ENCODE measurements at places on chromosomes 11 and 22.

DNA sequence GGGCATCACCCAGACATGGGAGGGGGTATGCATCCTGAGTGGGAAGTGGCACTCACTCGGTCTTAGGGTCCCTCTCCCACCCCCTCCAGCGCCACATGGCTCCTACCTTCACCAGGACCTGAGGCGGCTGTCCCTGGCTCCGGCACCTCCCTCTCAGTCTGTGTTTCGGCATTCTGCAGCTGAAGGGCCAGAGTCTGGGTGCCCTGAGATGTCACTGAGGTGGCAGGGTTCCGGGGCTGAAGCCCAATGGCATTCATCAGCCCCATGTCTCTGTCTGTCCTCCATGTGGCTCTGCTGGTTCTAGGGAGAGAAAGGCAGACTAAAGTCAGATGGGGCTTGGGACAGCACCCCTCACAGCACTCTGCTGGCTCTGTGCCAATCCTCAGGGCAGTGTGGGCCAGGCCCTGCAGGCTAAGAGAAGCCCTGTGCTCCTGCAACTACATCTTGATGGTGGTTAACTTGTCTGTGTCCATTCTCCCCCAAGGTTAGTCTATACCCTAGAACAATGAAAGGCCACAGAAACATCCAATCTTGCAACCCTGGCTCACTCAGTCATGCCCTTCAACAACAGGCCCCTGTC is 16.9 kb upstream of the CHRM4 start:
- no peak for DNase-seq

GRCh38 chr22:37089434-37089833 is 20.1 kb downstream of the TMPRSS6 start:
- DNase-seq, result no peak

DNA sequence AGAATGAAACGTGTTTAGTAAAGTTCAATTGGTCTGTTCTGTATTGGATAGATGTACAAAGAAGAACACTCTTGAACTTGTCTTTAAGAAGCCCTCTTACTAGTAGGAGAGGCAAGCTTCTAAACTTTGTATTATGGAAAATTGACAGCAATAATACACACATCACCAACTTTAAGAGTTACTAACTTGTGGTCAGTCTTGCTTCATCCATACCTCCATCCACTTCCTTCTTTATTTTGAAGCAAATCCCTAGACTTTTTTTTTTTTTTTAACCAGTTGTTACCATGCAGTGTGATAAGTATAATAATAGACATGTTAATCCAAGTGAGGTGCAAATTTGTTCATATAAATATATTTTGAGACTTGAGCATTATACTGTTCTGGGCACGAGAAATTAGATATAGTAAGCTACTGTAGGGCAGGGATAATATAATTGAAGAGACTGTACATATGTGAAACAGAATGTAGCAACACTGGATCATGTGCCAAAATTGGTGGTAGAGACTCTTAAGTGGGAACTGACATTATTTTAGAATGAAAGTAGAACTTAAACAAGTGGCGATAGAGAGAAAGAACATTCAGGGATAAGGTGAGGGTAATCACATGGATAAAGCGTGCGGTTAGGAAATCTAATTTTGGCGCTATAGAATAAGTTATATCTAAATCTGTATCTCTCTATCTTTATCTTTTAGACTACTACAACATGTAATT is 6.5 kb downstream of the FAR1 start:
- no peak for DNase-seq

DNA sequence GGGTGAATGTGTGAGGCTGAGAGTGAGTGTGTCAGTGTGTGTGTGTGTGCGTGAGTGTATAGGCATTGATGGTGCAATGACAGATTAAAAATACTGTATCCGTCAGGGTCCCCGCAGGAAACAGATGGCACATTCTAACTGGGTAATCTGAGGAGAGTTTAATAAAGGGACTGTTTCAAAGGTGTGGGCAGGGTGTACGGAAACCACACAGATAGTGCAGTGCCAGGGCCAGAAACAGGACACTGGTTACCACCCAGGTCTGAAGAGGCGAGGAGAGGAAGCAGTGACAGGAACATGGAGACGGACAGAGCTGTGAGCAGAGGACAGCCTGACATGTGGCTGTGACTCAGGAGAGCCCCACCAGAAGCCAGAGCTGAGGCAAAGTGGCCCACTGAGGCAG is 16.5 kb downstream of the P2RX3 start:
- DNase-seq, result no peak

GRCh38 chr11:120039039-120039438 is 98.9 kb downstream of the TRIM29 start:
- DNase-seq, result no peak

- DNase-seq, result no peak
These were observed 564.2 kb upstream of the KIRREL3 start for GRCh38 chr11:127564810-127565209.

DNA sequence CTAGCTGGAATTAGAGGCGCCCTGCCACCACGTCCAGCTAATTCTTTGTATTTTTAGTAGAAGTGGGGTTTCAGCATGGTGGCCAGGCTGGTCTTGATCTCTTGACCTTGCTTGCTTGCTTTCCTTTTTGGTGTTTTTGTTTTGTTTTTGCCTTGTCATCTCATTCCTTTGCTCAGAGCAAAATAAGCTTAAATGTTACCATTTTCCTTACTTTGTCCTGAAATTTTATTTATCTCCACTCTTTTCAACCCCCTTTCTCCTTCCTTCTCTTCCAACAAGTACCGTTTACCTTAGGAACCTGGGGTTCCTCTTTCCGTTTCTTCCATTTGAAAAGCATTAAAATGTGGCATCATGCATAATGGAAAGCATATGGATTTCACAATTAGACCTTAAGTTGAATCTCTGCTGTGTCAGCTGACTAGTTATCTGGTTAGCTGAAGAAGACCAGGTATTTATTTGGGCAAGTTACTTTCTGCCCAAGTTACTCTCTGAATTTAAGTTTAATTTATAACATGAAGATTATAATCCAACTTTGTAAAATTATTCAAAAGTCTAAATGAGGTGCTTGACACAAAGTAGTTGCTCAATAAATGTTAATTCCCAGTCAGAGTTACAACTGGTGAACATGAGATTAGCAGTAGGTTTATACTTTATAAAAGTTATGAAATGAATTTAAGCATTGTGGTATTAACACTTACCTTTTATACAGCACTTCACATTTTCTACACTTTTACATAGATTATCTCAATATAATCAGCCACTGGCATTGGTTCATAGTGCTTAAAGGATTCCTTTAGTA is 69.7 kb downstream of the PRMT3 start:
- no peak for DNase-seq

DNA sequence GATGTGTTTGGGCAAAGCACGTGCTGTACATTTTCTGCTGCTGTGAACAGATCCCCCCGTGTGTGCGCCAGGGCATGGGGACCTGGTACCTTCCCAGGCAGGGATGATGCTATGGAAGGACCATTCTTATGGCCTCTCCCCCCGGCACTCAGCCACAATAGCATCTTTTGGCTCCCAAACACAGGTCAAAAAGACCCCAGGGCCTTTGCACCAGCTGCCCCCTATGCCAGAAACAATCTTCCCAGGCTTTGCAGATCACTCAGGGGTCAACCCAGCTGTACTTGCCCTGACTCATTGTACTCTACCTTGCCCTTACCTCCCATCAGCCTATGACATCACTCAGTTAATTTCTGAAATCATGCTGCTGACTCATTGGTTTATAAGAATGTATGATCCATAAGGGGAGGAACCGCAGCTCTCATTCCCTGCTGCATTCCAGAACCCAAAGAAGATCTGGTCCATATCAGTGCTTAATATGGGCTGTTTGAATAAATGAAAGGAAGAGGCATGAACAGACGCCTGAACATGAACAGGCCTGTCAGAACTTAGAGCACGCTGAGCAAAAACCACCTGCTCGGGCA is 100.7 kb downstream of the CELSR1 start:
- DNase-seq, result no peak

- DNase-seq, result no peak
These were observed 35.9 kb downstream of the SHISAL1 start for GRCh38 chr22:44276706-44277356.

GRCh38 chr11:86186386-86186785 is 58.2 kb upstream of the EED start:
- DNase-seq, result no peak

- DNase-seq, result no peak
These were observed 240.5 kb upstream of the API5 start for GRCh38 chr11:43071338-43071737.

DNA sequence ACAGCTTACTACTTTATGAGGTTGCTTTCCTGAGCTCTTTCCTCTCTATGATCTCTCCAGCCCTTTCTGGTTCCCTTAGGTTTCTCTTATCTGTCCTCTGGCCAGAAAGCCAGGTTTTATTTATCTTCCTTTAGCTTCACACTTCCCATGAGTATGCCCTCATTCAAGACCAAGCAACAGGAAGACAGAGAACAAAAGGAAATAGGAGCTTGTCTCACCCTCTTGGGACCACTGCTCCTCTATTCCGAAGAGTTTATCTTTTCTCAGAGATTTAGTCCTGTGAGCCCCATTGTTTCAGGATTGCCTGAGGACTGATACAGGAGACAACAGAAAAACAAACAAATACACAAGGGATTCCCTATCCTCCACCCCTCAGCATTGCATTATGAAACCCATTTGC is 62.4 kb upstream of the CCDC179 start:
- DNase-seq, result no peak

DNA sequence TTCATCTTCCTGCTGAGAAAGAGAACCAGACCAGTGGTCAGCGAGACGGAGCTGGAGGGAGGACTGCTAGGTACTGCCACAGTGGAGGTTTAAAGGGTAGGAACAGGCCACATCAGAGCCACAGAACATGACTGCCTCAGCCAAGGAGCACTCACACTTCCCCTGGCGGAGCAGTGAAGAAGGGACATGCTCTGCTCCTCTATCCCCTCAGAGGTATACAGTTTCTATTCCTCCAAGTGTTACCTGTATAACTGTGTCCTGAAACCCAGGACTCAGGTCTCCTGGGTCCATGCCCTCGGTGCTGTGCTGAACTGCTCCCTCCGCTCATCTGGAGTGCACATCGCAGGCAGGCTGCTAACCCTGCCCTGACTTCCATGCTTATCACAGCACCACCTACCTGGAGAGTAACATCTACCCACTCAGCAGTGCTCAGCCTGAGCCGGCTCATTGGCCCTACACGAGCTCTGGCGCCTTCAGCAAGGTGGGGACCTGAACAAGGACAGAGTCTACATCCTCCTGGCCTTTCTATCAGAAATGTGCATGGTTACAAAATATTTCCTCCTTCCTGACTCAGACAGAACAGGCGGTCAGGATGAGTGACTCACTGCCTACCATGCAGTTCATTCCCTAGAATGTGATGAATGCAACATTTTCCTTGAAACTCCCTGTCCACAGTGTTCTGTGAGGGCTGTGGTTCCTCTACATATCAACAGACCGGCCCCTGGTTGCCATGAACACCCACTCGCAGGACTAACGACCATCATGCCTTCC is 52.9 kb downstream of the C11orf58 start:
- no peak for DNase-seq

DNA sequence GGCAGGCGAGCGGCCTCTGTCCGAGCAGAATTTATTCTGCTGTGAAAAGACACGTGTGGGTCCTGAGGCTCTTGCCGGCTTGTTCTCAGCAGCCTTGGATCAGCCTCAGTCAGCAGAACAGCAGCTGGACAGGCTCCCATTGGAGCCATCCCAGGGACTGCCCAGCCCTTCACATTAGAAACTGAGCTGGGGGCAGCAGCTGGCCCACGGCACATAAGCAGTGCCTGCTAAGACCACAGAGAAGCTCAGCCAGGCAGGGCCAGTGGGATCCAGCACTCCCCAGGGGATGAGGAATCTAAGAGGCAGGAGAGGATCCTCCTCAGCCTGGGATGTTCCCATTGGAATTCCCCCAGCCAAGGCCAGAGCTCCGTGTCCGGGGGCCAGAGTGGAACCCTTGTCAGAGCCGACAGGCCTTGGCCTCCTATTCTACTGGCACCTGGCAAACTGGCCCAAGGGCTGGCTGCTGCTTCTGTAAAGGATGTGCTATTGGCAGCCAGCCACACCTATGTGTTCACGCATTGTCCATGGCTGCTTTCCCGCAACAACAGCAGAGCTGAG is 18.2 kb downstream of the RTN4R start:
- no peak for DNase-seq

- DNase-seq, result no peak
These were observed 5.6 kb upstream of the SMCO4 start for GRCh38 chr11:93548679-93549319.

GRCh38 chr11:80173371-80174136 is 732.7 kb upstream of the TENM4 start:
- no peak for DNase-seq

- DNase-seq, result no peak
These were observed 2.9 kb upstream of the SLC6A5 start for GRCh38 chr11:20596205-20597153.

GRCh38 chr22:32576553-32577253 is 102.1 kb downstream of the FBXO7 start:
- DNase-seq, result no peak

GRCh38 chr22:41481131-41481830 is 12.4 kb downstream of the ACO2 start:
- no peak for DNase-seq

GRCh38 chr22:49786976-49787706 is 40.5 kb downstream of the BRD1 start:
- no peak for DNase-seq

DNA sequence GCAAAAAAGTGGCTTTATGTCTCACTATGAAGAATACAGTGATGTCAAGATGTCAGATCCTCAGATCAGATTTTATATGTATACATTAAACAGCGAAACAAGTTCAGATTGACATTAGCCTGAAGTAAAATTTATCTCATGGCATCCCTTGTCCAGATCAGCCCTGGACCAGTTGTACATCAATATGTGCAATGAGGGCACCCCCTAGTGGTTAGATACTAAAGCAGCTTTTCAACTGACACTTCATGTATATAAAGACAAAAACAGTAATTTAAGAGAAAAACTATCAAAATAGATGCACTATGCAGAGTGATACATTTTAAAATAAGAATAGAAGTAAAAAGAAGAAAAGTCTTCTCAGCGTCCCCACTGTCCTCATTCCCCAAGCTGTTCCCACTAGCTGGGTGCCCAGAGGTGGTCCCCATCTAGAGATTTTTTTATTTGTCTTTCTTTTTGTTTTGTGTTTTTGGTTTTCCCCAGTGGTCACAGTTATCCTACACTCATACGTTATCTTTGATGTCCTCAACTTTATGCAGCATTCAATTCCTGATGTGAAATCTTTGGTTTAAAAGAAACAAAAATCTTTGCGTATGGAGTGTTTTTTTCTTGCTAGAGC is 2193.4 kb upstream of the RAG2 start:
- no peak for DNase-seq

DNA sequence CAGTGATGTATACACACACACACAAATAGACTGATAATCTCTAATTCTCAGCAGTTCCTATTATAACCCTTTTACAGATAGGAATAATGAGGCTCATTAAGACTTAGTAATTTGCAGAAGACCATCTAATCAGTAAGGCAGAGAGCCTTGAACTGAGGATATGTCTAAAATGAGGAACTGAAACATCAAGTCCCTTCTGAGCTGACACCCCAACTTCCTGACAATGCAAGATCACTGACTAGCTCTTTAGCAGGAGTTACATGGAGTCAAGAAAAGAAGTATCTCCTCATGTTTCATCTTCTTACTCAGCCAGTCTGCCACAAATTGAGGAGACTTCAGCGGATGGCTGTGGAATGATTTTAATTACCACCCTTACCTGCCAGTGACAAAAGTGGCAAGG is 193.0 kb downstream of the MSANTD4 start:
- no peak for DNase-seq

GRCh38 chr11:19905280-19905853 is 192.7 kb downstream of the NAV2 start:
- no peak for DNase-seq

GRCh38 chr22:22735695-22736611 is 91.5 kb downstream of the GGTLC2 start:
- DNase-seq, result no peak
